ENCODE measurements at places on chromosomes 12 and 14. TPM values are rescaled to one million over a fixed set of nuclear protein-coding genes. Genes with fewer than 3 reads are reported as not detected.

Gene GPR132
- total RNA-seq = 1.0 TPM

Gene DENND5B
- total RNA-seq = 6.5 TPM

Gene BAZ1A
- 12.6 TPM for total RNA-seq

Gene SUDS3
- total RNA-seq = 37.5 TPM

Gene RPL10L
- total RNA-seq = not detected

Gene WSCD2
- total RNA-seq = not detected

Gene CLEC2A
- total RNA-seq = not detected

Gene OR4N2
- total RNA-seq = not detected

Gene SLCO1B1
- total RNA-seq = not detected

Gene NYNRIN
- 17.5 TPM for total RNA-seq

Gene NEUROD4
- total RNA-seq = not detected

Gene GUCY2C
- total RNA-seq = not detected

Gene GPRC5D
- not detected for total RNA-seq

Gene RPS6KA5
- 3.4 TPM for total RNA-seq

Gene GPD1
- total RNA-seq = not detected

Gene ALDH1L2
- total RNA-seq = 21.1 TPM

Gene SIX4
- 8.5 TPM for total RNA-seq

Gene FOXN4
- total RNA-seq = not detected

Gene CCDC197
- total RNA-seq = not detected

Gene PPFIA2
- total RNA-seq = 0.09 TPM

Gene SIX1
- 9.8 TPM for total RNA-seq

Gene C3AR1
- not detected for total RNA-seq

Gene TESPA1
- total RNA-seq = not detected

Gene OR4N5
- not detected for total RNA-seq

Gene RDH12
- total RNA-seq = 0.16 TPM

Gene GRIP1
- not detected for total RNA-seq

Gene KRT85
- total RNA-seq = not detected

Gene TRIM9
- under 0.01 TPM for total RNA-seq

Gene ADCY6
- total RNA-seq = 56.3 TPM

Gene SETD3
- total RNA-seq = 24.0 TPM

Gene NRXN3
- 0.09 TPM for total RNA-seq

Gene KIF26A
- total RNA-seq = not detected

Gene TMEM106C
- 63.4 TPM for total RNA-seq

Gene OR6C2
- total RNA-seq = not detected

Gene NCKAP5L
- total RNA-seq = 11.3 TPM

Gene PGF
- 8.7 TPM for total RNA-seq

Gene VEZT
- 44.5 TPM for total RNA-seq

Gene LRFN5
- 13.2 TPM for total RNA-seq

Gene RNF212B
- total RNA-seq = not detected

Measured in bronchial smooth muscle cell (primary cell).